ENCODE measurements at places on chromosomes 2 and 18.

DNA sequence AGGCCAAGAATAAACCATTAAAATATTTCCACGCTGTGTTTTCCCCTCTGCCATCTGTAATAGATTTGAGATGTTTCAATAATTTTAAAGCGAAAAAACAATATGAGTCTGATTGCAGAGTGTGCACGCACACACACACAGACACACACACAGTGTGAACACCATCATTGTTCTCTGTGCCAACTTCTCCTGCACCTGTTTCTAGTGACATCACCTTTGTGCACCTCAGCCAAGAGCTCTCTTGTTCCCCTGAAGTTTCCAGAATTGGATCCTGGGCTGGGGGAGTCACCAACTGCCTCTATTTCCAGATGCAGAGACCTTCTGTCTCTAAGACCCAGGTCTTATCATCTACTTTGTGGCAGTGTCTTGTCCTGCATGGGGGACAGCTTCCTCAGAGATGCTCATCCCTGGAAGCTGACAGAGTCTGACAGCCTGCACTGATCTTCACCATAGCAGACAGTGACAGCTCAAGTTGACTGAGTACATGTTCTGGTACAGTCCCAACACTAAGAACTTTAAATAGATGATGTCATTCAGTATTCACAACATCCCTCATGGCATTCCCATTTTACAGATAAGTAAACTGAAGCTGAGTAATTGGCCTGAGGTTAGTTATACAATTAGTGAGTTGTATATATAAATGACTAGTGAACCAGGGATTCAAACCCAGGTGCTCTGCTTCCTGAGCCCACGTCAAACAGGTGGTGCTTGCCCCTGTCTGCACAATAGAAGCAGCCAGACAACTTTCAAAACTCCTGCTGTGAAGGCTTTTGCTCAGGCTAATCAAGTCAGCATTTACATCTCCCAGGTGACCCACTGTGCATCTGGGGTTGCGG lies 39.4 kb downstream of the ACOXL start:
- DNase-seq: no peak

GRCh38 chr2:13666582-13667414 lies 950.1 kb downstream of the TRIB2 start:
- DNase-seq: no peak

- no peak for DNase-seq
These were observed 105.8 kb upstream of the NCKAP5 start for GRCh38 chr2:133674066-133674432.

DNA sequence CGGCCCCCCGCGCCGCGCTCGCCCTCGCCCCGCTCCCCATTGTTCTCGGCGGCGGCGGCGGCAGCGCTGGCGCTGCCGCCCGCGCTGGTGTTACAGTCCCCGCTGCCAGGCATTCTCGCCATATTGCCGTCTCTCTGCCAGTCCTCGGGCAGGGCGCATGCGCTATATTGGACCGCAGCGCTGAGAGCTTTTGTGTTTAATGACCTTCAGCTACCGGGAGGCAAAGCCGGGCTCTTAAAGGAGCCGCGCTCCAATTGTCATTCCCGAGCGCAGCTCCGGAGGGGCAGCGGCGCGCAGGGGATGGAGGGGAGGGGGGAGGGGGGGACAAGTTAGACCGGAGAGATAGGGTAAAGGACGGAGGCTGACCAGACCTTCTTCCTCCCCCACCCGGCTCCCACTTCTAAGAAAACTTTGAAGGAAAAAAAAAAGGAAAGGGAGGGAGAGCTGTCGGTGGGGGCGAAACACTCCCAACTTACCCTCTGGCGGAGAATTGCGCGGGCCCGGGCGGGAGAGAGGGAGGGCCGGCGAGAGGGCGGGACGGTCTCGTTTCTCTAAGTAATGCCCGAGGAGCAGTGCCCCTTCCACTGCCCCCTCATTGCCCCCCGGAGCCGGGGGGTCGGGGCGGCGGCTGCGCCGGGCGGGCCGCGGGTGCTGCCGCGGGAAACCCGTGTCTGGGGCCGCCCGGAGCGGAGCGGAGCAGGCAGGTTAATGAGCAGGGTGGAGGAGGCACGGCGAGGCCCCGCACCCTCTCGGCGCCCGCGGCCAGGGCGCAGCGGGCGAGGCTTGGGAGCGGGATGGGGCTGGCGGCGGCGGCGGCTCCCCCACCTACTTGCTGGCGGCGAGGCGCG lies at the start of gene KCTD1:
TSS of gene KCTD1 (minus strand) at position 139 of the 848 bp plus-strand sequence. CDS start at position 122, 17 bp downstream.
- DNase-seq: peak; percentile 11

- no peak for DNase-seq
These were observed 79.2 kb upstream of the EPC2 start for GRCh38 chr2:148565272-148565894.

- no peak for DNase-seq
These were observed 135.7 kb downstream of the USP34 start for GRCh38 chr2:61335187-61335586.

- DNase-seq: no peak
These were observed 2.3 kb downstream of the KIF5C start for GRCh38 chr2:148877403-148877740.

GRCh38 chr2:162297925-162298552 lies 20.4 kb downstream of the IFIH1 start:
- peak; percentile 89 for DNase-seq

- no peak for DNase-seq
These were observed 130.0 kb upstream of the CTDP1 start for GRCh38 chr18:79549638-79550000.

GRCh38 chr18:37712776-37713175 lies 147.2 kb upstream of the CELF4 start:
- DNase-seq: no peak

DNA sequence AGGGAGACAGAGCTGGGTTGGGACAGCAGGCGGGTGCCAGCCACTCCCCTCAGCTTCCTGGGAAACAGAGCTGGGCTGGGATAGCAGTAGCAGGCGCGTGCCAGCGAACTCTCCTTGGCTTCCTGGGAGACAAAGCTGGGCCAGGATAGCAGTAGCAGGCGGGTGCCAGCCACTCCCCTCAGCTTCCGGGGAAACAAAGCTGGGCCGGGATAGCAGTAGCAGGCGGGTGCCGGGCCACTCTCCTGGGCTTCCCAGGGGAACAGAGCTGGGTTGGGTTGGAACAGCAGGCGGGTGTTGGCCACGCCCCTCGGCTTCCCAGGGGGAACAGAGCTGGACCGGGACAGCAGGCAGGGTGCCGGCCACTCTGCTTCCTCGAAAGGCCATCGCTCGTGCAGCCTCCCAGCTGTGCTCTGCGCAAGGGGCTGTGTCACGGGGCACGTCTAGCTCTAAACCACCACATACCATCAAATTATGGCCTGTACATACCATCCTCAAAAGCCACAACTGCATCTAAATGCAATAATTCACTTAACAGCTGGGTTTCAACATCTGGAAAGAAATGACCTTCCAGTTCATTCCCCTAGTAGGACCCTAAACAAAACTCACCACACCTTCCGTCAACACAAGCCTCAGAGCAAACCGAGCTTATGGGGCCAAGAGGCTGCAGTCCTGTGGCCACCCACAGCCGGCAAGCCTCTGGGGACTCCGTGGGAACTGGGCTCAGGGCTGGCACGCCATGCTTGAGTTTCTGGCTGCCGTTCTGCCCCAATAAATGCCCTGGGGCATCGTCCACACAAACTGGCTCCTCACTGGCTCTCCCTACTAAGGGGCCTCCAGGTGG lies 228.3 kb downstream of the TWIST2 start:
- DNase-seq: no peak

- DNase-seq: no peak
These were observed 230.0 kb downstream of the LRP1B start for GRCh38 chr2:141900826-141901225.

- no peak for DNase-seq
These were observed 57.0 kb downstream of the TTC32 start for GRCh38 chr2:19844750-19845149.

- no peak for DNase-seq
These were observed 31.3 kb upstream of the PXDN start for GRCh38 chr2:1775511-1776035.

DNA sequence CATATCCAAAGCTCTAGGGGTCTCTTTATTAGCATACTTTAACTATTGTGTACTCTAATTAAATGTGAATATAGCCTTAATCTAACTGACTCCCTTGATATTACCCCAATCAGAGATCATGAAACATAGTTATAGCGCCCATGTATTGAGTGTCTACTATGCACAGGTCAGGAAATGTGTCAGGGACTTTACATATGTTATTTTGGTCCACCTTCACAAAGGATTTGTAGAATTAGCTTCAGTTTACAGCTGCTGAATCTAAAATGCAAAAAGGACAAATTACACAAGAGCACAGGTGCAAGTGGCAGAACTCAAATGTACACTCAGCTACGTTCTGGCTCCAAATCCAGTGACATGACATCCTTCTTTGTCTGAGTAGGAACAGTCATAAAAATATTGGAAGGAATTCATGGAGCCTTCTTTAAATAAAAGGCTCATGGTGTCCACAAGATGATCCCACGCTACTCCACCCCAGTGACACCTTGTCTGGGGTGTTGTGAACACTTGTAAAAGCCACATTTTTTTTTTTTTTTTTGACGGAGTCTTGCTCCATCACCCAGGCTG lies 38.7 kb upstream of the ATL2 start:
- no peak for DNase-seq

- no peak for DNase-seq
These were observed 30.6 kb downstream of the MYO7B start for GRCh38 chr2:127566139-127566417.

DNA sequence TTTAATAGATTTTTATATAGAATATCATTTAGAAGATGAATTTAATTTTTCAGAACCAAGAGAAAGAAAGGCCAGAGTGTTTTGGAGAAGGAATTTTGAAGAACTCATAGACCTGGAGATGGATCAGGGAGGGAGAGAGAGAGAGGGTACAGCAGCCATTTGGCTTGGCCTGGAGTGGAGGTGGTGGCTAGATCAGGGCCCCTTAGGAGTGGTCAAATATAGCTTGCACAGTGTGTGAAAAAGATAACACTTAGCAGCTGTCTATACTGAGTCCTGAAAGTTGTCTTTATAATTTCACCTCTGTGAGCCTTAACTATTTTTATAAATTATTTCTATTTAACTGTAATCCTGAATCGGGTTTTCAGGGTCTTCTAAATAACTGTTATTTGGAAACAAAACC lies 38.8 kb upstream of the ACYP2 start:
- DNase-seq: no peak

DNA sequence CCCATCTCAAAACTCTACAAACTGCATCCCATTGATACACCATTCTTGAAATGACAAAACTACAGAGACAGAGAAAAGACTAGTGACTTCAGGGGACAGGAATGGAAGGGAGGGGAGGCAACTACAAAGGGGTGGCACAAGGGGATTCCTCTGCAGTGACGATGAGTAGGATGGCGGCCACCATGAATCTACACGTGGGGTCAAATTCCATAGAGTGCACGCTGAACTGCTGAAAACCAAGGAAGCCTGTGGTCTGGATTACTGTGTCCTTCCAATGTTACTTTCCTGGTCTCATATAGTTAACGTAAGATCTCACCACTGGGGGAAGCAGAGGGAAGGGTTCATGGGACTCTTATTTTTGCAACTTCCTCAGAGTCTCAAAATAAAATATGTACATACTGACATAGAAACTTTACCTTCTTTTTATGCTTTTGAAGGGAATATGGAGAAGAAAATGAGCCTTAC lies 23.6 kb downstream of the COX7A2L start:
- DNase-seq: no peak

DNA sequence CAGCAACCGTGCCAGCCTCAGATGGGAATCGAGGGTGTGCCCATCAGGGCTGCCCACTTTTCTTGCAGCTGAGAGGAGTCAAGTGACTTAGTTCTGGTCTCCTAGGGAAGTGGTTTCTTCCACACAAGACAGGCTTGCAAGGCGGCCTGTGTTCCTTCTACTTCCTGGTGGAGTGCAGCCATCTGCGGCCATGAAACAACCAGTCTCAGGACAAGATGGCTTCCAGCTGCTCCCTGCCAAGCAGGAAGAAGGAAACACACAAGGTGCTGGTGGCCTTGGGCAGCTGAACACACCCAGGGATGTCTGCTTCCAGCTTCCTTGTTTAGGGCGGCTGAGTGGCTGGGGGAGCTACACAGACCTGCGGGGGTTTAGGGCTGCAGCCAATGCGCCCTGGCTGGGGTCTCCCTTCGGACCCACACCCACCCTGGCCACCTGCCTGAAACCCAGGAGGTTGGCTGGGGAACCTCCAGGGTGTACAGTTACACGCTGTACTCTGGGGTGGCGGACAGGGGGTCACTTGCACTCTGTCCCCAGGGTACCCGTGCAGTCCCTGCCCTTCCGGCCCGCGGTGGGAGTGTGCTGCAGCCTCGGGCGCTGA lies 34.7 kb downstream of the PTPN18 start:
- peak; percentile 53 for DNase-seq

Measured in hematopoietic multipotent progenitor cell (in vitro differentiated cells).